ENCODE measurements at places on chromosomes 7 and 10.

DNA sequence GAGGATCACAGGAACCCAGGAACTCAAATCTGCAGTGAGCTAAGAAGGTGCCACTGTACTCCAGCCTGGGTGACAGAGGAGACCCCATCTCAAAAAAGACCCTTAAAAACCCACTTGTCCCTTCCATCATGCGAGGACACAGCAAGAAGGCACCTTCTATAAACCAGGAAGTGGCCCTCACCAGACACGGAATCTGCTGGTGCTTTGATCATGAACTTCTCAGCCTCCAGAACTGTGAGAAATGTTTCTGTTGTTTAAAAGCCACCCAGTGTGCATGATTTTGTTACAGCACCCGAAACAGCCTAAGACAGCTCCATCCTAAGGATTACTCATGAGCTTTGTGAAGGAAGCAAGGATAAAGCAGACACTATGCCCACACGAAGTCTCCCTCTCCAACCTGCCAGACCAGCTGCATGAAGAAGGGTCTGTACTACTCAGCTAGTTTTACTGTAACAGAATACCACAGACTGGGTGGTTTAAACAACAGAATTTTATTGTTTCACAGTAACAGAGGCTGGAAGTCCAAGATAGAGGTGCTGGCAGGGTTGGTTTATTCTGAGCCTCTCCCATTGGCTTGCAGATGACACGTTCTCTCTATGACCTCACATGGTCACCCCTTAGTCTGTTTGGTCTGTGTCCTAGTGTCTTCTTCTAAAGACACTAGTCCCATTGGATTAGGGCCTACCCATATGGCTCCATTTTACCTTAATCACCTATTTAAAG, 13.7 kb downstream of the VIM start:
- DNase-seq, result no peak

DNA sequence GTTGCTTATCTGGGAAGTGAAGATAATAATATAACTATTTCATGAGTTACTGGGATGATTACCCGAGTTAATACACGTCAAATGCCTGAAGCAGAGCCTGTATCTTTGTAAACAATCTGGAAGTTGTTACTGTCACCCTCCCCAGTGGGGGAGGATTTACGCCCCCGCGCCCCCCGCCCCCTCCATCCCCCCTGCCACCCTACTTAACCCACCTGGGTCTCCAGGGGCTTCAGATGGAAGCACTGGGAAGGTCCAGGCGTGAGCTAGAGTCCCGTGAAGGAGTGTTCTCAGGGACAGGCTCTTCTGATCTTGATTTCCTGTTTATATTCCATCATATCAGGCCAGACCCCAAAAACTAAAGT, 691 bp upstream of the PPA1 start:
- DNase-seq, result no peak

GRCh38 chr10:84542522-84543490, 214.4 kb downstream of the CCSER2 start:
- no peak for DNase-seq

GRCh38 chr7:110507832-110508231, 583.1 kb upstream of the LRRN3 start:
- no peak for DNase-seq

- no peak for DNase-seq
These were observed 2.5 kb downstream of the TSPAN15 start for GRCh38 chr10:69453795-69454194.

GRCh38 chr7:158613481-158613880, 25.9 kb upstream of the PTPRN2 start:
- no peak for DNase-seq

DNA sequence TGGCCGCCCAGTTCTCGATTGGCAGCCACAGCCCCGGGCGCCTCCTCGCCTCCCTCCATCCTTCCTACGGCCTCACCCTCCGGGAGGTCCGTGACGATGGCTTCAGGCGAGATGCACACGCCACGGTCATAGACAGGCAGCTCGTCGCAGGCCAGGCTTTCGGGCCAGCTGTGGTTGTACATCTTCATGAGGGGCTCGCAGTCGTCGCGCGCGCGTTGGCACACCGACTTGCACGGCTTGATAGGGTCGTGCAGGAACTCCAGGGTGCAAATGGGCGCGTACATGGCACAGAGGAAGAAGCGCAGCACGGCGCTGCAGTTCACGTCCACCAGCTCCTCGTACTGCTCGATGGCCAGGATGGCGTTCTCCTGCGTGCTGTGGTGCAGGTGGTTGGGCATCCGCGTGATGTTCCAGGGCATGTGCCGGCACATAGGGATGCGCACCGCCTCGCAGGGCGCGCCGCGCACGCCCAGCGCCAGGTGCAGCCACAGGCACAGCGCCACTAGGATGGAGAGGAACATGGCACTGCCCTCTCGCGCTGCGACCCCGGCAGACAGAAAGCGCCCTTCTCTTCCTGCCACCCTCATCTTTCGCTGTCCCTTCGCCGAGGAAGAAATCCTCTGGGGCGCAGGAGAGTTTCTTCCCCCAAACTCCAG, 472 bp downstream of the SFRP4 start:
- DNase-seq, result no peak

All from iris pigment epithelial cell (primary cell).